ENCODE measurements at places on chromosomes 5 and 9.

DNA sequence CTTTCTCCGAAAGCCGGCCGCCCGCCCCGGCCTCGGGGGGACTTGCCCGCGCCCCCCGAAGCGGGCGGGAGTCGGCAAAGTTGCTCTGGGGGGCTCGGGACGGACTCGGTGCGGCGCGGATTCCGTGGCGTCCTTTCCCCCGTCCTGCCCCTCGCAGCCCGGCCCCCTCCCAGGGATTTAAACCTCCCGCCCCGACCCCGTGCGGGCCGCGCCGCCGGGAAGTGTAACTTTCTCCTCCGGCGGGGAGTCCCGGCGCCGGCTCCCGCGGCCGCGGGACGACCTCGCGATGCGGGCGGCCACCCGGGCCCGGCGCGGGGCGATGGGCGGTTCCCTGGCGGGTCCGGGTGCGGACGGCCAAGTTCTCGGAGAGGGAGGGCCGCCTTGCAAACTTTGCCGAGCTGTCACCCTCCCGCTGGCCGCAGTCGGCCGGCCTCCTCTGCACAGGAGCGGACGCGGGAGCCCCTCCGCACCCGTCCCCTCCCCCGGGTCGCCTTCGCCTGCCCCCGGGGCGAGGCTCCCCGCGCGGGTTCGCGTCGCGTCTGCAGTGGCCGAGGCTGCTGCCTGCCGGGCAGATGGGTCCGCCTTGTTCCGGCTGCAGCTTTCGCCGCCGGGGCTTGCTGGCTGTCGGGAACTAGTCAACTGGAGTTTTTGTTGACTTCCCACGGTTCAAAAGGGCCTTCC lies 732 bp downstream of the PBX3 start:
- peak; percentile 47 for DNase-seq

DNA sequence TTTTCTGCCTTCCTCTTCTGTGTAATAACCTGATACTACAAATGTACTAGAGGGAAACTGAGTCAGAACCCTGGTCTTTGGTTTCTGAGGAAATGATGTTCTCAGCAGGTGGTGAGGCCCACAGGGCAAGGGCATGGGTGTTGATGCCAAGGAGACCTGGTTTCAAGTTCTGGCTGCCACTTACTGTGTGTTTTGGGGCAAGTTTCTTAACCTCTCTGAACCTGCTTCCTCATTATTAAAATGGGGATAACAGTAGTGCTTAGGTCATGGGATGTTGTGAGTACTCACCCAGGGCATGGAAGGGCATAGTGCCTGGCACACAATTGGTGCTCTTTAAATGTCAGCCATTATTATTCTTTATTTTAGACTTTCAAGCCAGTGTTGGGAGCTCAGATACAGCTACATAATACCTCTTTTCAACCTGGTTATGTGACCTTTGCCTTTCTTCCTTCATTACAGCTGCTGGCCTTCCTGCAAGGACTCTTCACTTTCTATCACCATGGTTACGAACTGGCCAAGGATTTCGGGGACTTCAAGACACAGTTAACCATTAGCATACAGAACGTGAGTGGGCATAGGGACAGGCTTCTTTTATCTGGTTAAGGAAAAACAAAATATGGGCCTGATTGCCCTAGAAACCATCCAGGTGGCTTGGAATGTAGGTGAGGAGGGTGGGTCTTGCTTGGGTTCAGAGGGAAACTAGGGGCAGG lies 131.5 kb downstream of the ARHGAP26 start:
- DNase-seq: no peak

DNA sequence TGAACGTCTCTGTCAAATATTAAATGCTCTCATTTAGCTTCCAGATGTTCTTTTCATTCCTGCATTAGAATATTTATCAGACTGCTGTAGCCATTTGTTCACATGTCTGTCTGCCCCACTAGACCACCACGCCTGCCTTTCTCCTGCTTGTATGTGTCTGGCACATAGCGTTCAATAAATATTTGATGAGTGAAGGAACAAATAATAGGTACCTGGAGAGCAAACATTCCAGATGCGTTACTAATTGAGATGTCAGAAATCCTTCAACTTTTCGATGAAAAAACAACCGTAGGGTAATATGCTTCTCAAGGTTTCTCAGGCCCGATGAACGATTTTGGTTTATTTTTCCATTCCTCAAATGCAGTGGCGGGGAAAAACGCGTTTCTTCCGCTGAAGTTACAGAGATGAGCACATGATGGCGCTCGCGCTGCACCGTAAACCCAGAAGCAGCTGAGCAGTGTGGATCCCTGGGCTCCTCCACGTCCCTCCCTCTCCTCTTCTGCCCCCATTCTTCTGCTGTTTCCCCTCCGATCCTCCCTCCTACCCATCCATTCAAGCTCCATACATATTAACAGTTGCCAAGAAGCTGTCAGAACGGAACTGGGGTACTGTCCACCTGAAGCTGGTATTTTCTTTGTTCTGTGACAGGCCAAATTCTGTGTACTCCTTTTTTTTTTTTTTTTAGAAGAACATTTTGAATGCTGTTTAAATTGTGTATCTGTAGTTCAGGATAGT lies 245.4 kb downstream of the MPDZ start:
- peak; percentile 74 for DNase-seq

- no peak for DNase-seq
Measured at GRCh38 chr9:79377339-79377855, 194.4 kb upstream of the TLE4 start.

- DNase-seq: no peak
Measured at GRCh38 chr5:76473661-76474060, 70.6 kb downstream of the IQGAP2 start.

DNA sequence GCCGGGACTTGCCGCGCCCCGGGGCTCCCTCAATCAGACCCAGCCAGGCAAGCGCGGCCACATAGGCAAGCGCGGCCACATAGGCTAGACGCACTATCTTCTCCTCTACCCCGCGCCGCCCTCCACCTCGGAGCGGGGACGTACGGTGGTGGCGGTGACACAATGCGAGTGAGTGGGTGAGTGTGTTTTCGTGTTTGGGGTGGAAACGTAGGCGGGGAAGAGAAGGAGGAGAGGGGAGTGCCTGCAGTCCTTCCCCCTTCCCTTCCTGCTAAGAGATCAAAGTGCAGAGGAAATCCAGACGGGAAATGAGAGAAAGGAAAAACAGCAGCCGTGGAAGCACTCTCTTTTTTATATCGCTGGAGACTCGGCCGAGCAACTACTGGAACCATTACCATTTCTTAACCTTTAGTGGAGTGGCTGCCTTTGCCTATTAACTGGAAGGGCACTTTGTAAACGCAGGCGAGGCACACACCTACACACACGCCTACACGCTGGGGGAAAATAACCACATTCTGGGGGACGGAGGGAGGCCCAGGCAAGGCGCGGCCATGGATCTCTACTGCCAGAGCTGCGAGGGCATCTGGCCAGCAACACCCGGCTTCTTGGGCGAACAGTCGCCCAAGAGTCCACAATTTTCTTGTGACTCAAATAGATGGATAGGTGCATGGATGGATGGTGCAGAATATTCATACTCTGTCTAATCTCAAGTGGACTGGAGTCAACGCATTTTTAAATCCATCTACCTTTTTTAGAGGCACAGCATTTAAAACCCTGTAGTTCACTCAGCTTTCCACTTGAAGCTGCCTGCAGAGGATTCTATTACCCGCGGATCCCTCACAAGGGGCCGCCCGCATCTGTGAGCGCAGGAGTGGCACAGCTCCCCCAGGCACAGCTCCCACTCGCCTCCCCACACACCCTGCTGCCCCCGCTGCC lies 2.1 kb downstream of the EDIL3 start:
- peak; percentile 83 for DNase-seq

DNA sequence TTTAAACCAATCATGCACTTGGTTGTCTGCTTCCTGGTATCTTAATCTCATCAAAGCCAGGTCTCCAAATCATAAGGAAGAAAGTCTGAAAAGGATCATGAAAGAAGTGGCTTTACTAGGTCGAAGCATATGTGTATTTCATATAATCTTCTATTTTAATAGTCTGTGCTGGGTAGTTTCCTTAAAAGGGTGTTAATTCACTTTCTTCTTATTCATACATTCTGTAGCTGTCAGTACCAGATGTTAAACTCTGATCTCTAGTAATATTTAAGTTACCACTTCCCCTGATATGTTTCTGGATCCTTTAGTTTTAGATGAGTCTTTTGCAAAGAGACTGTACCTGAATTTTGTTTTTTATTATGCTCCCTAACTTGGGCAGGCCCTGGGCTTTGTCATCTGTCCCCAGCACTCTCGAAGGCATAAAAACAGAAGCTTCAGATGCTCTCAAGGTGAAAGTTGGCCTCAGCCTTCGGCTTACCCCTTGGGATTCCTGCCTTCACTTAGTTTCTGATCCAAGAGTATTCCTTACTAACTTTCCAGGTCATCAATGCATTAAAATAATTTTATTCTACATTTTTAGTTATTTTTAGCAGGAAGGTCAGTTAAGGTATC lies 15.0 kb upstream of the LNPEP start:
- no peak for DNase-seq

DNA sequence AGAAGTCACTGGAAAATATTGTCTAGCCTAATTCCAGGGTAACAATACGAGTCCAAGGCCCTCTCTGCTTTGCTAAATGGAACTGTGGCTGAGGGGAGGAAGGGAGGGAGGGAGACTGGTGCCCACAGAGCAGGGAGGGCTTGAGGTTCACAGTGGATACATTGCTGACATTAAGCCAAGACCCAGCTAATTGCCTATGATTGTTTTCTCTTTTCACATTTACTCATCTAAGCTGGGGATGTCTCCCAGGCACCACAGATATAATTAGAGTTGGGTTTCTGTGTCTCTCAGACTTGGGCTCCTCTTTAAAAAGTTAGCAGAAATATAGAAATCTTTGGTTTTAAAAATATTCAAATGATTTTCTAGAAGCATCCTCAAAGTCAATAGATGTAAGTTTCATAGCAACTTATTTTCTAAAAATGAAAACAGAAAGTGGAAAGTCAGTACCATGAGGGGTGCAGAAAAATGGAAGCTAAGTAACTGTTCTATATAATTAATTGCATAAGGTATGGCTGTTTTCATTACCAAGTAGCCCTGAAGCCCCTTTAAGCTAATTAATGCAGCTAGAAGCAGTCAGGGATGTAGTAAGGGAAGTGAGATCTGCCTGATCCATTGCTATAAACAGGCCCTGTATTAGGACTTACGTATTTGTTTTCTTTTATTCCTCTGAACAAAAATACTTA lies 259.8 kb downstream of the NDUFS4 start:
- no peak for DNase-seq

GRCh38 chr9:83511051-83511450 lies 27.1 kb downstream of the FRMD3 start:
- DNase-seq: no peak

GRCh38 chr5:91098541-91098940 lies 284.6 kb downstream of the ARRDC3 start:
- DNase-seq: no peak

DNA sequence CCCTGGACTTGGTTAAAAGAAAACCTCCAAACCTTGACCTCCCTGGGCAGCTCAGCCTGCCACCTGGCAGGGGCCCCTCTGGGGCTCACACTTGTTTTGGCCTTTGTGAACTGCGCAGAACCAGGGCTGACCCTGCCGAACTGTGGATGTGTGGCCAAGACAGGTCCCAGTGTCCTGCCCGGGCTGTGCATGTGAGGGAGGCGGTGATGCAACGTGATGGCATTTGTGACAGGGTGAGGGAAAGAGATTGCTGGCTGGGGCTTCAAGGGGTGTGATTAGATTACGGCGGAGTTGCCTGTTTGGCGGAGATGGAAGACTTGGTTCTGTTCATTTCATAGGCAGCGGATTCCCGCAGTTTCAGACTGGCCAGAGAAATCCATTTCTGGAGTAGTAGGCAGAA lies 30.4 kb upstream of the NKX2-5 start:
- no peak for DNase-seq

- DNase-seq: no peak
Measured at GRCh38 chr5:157047898-157048297, 11.0 kb downstream of the HAVCR1 start.

- DNase-seq: no peak
Measured at GRCh38 chr9:88429595-88430430, 41.6 kb downstream of the SPIN1 start.

DNA sequence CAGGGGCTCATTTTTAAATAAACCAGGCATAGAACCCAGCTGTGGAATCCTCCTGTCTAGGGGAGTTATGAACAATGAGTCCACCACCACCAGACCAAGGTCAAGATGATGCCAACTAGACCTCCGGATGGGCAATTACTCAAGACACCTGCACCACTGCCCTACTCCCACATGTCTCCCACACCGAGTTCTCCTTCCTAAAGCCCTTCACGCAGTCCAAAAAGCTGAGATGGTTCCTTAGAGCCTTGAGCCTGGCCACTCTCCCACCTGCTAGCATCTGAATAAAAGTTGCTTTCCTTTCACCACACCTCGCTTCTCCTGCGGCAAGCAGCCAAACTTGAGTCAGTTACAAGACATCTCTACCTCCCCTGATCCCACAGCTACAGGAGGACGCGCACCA lies 15.4 kb upstream of the PPP1R26 start:
- no peak for DNase-seq

- peak; percentile 80 for DNase-seq
Measured at GRCh38 chr5:34923694-34924461, 5.5 kb upstream of the DNAJC21 start.

GRCh38 chr9:13993632-13994185 lies 320.2 kb downstream of the NFIB start:
- DNase-seq: no peak

DNA sequence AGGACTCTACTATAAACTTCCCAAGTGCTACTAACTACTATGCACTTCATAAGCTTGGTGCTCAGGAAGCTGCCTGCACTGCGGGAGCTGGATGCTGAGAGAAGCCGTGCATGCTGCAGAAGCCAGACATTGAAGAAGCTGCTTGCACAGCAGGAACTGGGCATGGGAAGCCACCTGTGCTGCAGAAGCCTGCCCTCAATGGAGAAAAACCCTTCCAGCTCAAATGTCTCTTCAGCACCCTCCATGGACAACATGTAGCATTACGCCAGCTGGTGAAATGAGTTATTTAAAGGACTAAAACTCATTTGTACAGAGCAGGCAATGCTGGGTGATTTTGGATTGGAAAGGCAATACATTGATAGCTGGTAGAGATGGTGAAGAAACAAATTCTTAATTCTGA lies 247.2 kb downstream of the KIF4B start:
- DNase-seq: peak; percentile 71

- no peak for DNase-seq
Measured at GRCh38 chr5:151051931-151052608, 28.8 kb downstream of the TNIP1 start.
